H7 (cell line): ENCODE measurements at places on chromosomes 6 and 20.
A peak's percentile ranks its signal among the peaks of the same experiment; 100 is the strongest.

DNA sequence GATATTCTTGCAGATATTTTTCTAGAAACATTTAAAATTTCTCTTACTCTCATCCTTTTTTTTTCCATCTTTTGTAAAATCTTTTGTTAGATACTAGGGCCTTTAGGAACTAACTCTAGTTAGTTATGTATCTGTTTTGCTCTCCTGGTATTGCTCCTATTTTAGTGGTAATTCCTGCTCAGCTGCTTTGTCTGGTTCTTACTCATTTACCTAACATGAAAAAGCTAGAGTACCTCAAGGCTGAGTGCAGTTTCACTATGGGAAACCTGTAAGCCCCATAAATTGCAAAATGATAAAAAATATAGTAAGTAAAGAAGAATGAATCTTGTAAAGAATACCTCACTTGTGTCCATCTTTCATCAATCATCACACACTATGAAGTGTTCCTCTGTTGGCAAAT lies 1602.0 kb downstream of the GRIK2 start:
- no peak for DNase-seq

- peak; percentile 57 for DNase-seq
Observed at GRCh38 chr6:938271-938905, 245.4 kb upstream of the EXOC2 start.

DNA sequence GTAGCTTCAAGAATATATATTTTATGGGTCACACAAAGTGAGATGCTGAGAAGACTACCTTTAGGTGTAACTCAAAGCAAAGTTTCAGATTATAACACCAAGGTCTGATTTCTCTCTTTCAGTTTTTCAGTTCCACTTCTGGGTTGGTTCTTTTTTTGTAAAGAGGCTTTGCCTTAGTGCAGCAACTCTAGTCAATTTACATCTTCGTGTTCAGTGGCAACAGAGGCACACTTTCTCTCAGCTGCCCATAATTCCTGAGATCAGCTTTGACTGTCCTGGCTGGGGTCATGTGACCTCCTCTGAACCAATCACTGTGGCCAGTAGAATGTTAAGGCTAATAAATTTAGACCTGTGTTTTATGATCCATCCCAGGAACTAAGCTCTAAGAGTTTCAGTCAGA lies 120.2 kb downstream of the TINAG start:
- DNase-seq = peak; percentile 0

GRCh38 chr6:63814459-63814858 lies 178.9 kb downstream of the PHF3 start:
- DNase-seq = no peak

DNA sequence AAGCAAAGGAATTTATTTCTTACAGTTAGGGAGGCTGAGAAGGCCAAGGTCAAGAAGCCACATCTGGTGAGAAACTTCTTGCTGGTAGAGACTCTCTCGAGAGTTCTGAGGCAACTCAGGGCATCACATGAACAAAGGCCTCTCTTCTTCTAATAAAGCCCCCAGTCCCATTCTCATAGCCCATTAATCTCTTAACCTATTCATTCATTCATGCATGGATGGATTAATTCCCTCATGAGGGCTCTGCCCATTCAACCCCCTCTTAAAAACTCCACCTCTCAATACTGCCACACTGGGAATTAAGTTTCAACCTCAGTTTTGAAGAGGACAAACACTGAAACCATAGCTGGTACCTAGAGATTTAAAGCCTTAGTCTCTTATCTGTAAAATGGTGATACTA lies 217.9 kb upstream of the SPTLC3 start:
- no peak for DNase-seq

DNA sequence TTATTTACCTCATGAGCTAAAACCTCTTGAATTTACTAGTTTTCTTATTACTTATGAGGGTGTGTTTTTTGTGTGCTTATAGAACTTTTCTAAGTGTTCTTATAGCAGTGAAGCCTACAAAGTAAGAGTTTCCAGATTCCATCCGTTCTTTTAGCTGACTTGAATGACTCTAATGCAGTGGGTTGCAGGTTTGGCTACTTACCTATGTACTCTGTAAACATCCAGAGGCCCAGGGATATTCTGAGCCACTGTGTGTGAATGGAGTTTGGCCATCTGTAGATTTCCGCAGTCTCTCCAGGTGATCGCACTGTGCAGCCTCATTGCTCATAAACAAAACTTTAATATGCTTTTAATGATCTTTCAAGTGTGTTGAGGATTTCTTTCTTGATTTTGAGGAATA lies 157.8 kb downstream of the MYO6 start:
- DNase-seq = no peak

DNA sequence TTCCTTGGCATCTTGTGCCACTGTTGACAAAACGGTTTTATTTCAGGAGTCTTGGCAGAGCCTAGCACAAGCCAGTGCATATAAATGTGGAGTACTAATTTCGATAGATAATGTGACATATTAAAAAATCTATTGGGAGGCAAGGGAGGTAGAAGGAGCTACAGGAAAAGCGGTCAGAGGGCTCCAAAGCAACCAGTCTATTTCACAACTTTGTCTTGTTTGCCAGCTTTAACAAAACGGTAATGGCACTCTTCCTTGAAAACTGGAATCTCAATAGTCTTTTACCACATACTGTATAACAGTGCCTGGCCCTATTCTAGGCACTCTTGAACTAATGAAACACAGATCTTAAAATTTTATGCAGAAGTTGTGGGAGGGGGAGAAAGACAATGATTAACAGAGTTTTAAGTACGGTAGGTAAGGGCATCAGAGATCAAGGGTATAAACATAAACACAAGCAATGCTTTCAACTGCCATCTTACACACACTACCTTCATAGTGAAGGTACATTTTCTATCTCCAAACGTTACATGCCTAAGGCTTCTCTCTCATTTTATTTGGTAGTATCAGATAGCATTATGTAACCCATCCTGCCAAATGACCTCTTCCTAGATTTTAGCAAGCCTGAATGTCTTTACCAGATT lies 33.5 kb upstream of the SYNCRIP start:
- DNase-seq = no peak

- no peak for DNase-seq
Observed at GRCh38 chr20:37983286-37983685, 50.0 kb downstream of the TTI1 start.

DNA sequence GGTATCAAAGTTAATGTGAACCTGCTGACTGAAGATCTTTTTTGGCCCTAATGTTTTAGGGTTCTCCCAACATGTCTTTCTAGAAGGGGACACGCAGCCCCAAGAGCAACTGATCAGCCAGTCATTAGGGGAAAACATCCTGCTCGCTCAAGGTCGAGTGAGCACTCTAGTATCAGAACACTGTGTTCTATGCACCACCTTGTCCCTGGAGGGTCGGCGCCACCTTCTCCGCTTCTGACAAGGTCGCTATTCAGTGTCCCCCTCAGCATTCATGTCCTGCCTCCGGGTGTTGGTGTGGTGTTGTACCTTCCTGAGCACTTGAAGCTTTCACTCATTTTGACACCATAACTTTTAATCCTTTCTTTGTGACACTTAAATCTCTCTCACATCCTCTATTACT lies 331.2 kb upstream of the KCNQ5 start:
- no peak for DNase-seq

DNA sequence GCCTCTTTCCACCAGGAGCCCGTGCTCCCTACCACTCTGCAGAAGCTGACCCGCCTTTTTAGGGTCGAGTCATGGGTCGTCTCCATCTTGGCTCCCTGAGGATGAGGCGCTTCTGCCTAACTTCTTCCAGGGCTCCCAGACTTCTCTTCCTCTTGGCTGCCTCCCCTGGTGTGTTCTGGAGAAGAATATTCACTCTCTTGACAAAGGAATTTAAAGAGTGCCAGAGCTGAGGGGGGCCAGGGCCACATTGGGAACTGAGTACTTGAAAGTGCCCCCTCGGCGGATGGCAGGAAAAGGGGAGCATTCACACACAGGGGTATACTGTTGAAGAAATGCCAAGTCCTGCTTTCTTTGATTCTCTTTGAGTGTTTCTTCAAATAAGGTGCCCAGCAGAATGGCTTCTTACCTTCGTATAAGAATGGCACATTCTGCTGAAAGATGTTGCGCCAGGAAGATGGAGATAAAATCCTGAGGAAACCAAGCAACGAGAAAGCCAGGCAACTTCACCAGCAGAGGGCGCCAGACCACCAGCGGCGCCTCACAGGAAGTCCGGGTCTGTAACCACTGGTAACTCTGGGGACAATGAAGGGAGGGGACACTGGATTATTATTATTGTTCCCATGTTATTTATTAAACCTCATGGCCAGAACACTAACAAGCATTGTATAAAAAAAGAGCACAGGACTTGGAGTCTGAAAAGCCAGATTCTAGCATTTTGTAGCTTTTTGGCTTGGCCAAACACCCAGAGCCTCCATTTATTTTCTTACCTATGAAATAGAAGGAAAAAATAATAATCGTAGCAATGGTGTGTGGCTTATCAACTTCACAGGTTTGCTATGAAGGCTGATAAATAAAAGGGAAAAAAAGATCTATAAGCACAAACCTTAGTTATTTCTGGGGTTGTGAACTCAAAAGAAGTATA lies 176.7 kb downstream of the HACE1 start:
- DNase-seq = peak; percentile 47

- no peak for DNase-seq
Observed at GRCh38 chr6:142953373-142954273, 8.6 kb upstream of the HIVEP2 start.

DNA sequence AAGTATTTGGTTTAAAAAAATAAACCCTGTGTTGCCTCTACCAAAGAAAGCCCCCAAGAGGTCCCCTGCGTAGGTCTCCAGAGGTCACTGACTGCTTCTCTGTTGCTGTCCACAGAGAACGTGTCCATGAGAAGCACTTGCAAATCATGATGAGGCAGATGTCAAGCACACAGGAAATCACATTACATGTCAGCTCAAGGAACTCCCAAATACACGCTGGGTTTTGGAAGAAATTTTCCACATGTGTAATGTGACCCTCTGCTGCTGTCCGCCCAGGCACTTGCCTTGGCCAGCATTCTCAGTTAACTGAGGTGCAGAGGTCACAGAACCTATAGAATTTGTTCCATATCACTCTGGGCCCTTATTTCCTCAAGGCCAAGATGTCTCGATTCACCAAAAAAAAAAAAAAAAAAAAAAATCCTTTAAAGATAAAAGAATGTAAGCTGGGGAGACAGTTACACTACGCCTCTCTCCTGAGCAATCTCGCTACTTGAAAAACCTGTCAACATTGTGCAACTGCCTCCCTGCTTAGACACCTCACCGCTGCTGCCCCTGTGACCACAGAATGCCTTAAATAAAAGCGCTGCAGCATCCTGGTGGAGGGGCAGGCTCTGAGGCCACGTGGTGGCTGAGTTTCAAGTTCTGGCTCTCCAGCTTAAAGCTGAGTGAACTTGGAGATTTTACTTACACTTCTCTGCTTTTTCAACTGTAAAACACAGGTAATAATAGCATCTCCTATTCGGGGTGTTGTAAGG lies 42.3 kb downstream of the SLC22A23 start:
- peak; percentile 75 for DNase-seq

- no peak for DNase-seq
Observed at GRCh38 chr20:13139459-13140150, 81.5 kb upstream of the ISM1 start.

DNA sequence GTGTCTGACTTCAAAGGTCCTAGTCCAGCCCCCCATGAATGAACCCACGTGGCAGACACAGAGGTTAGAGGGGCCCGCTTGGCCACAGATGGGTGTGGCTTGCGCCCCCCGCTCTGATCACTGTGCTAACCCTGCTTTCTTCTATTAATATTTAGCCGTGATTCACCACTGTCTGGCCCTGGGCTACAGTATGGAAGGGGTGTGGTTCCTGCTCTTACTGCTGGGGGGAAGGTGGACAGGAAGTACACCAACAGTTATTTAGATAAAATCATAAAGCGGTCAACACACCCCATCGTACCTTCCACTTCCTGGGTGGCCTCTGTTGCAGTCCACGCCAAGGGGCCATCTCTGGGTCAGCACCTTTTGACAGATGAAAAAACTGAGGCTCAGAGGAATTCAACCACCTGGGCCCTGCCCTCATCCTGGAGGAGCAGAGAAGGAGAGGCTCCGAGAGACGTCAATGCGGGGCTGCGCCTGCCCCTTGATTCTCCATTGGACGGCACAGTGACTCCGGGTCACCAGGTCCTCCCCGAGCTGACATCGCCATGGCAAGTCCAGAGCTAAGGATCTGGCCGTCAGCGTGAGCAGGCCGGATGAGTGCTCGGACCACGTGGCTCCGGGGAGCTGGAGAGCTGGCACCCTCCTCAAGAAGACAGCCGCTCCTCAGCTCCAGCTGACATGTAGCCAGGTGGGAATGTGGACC lies 206.3 kb downstream of the PREX1 start:
- no peak for DNase-seq

DNA sequence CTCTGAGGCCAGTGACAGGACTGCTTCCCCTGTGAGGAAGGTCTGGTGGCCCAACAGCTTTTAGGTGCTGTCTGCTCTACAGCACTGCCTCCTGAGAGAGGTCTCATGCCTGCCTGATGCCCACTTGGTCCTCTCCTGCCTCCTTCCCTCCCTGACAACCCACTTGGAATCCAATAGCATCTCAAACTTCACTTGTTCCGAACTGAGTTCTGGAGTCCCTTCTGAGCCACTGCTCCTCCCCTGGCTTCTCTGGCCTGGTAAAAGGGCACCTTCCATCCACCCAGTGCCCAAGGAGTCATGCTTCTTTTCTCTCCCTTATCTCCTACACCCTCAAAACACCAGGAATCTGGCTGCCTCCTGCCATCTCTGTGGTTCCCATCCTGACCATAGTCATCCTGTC lies 1.9 kb downstream of the MAVS start:
- no peak for DNase-seq

- DNase-seq = peak; percentile 86
Observed at GRCh38 chr20:31605902-31606803, 1.1 kb downstream of the ID1 start.

DNA sequence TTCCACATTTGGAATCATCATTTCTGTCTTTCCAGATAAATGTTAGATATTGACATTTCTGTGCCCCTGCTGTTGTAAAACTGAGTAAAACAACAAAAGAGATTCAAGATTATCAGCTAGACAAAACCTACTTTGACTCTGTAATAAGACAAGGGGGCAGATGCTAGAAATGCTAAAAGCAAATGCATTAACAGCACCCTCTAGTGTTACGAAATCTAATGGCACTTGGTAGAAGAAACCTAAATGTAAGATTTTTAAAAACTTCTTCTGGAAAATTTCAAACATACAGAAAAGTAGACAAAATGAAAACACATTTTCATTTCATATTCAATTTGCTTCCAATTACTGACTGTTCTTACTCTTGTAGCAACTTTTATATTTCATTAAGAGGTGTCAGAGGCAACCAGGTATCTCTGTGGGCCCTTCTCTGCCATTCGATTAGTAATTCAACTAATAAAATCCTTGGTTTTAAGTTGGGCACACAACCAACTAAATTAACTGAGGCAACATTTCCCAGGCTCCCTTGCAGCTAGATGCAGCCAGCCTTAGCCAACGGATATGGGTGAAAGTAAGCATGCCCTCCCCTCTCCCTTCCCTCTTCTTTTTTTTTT lies 45.0 kb downstream of the SLC23A2 start:
- DNase-seq = peak; percentile 40
